CD8-positive, alpha-beta T cell (primary cell): ENCODE measurements at places on chromosomes 16 and 17.

- DNase-seq = no peak
Measured at GRCh38 chr16:49632086-49632794, 223.7 kb downstream of the ZNF423 start.

- no peak for DNase-seq
Measured at GRCh38 chr16:55667753-55668152, 12.0 kb downstream of the SLC6A2 start.

DNA sequence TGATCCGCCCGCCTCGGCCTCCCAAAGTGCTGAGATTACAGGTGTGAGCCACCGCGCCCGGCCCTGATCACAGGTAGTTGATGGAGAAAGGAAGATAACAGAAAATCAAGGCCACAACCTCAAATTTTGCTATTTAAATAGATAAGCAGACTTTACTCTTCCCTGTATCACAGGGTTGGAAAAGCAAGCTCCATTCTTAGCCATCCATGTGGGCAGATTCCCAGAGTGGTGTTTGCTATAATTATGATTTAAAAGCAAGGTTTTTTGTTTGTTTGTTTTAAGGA is 44.4 kb downstream of the TUBD1 start:
- DNase-seq = no peak

DNA sequence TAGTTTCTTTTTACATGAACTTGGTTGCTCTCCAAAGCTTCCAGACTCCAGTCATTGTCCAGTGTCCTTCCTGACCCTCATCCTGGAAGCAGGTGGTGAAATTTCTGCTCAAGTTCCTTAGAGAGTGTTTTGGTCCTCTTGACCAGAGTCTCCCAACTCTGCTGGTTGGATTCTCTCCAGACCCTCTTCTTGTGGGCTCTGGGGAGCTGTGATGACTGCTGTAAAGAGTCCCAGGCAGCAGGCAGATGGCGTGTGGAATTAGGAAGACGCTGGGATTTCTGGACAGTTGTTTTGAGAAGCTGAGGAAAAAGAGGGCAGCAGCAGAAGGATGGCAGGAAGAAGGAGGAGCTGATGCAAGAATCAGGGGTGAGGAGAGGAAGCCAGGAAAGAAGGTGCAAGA is 1.6 kb upstream of the SEZ6 start:
- DNase-seq = no peak

DNA sequence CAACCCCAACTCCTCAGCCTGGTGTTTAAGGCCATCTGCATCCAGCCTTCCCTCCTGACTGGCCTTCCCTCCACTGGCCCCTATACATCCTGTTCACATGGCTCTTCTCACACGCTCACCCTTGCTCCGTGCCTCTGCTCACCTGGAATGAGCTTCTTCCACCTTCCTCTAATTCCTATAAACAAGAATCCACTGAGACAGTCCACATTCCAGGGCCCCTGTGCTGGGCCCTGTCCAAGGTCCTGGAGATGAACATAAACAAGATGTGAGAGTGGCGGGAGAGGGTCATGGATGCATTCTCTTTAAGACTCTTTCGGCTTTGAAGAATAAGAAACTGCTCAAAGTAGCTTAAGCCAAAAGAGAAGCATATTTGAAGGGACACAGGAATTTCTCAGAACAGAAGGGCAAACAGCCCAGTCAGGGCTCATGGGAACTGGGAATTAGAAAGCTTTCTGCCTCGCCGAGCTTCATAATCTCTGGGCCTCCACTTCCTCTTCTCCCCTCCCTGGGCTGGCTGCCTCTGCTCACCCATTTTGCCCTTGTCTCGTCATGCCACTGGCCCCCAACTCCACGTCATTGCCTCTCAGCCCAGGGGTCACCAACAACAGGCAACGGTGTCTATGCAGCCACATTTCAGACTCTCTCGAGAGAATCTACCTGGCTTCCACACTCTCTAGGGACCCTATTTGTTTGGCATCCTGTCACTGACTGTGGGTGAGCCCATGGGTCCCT is 13.5 kb downstream of the SPPL2C start:
- no peak for DNase-seq

DNA sequence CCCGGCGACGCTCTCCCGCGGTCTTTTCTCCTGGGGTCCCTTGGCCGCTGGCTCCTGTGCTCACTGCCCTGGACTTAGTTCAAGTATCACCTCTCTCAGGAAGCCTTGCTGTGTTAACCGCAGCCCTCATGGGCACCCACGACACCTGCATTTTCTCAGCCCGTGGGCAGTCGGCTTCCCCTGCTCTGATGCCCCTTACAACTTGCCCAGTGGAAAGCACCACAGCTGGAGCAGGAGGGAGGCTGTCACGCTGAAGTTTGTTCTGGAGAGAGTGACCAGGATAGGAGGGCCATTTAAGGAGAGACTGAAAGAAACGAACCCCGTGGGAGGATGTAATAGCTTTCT is 395 bp downstream of the STXBP4 start:
- DNase-seq = peak; percentile 6

- DNase-seq = no peak
Measured at GRCh38 chr16:65728167-65728566, 606.3 kb upstream of the CDH11 start.

GRCh38 chr17:289409-289808 is 63.2 kb downstream of the RPH3AL start:
- DNase-seq = no peak

DNA sequence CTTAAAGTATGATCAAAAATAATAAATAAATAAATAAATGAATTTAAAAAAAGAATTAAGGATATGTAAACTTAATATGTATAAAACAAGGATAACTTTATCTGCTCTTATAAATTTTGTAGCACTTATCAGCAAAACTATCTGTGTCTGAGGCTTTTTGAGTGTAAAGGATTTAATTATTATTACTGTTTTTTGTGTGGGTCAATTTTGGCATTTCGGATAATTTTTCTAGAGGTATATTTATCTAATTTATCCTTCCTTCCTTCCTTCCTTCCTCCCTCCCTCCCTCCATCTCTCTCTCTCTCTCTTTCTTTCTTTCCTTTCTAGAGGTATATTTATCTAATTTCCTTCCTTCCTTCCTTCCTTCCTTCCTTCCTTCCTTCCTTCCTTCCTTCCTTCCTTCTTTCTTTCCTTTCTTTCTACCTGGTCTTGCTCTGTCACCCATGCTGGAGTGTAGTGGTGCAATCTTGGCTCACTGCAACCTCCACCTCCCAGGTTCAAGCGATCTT is 120.8 kb downstream of the ABCA8 start:
- no peak for DNase-seq

DNA sequence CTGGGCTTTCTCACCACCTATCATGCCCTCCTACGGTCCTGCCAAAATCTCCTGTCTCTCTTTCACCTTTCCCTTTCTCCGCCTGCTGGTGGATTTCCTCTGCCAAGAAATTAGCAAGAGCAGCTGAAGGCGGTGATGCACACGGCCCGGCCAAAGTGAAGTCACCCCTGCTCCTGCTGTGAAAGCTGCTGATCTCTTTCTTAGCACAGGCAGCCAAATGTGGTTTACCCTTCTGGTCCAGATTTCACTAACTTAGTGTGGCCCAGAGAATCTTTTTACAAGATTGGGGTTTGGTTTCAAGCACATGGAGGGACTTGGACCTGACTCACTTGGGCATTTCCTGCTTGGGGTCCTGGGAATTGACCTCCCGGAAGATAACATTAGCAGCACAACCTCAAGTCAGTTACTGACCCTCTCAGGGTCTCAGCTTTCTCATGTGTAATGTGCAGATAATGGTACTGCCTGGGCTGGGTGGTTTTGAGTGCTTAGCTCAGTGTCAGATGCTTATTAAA is 155.7 kb downstream of the SOCS1 start:
- no peak for DNase-seq

DNA sequence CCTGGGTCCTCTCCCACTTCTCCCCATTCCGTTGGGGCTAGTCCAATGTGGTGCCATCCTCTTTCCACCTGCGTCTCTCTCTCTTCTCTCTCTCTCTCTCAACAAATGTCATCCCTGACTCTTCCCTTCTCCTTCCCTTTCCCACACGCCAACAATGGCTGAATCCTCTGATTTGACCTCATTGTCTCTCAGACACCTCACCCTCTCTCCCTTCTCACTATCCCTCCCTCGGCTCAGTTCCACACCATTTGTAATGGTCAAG is 628 bp upstream of the ZNF18 start:
- no peak for DNase-seq

GRCh38 chr16:29816694-29817441 is 916 bp downstream of the PAGR1 start:
- DNase-seq = peak; percentile 75

- no peak for DNase-seq
Measured at GRCh38 chr17:4706121-4706520, 2.2 kb upstream of the PELP1 start.

- DNase-seq = no peak
Measured at GRCh38 chr17:37518826-37519225, 29.1 kb downstream of the DUSP14 start.

DNA sequence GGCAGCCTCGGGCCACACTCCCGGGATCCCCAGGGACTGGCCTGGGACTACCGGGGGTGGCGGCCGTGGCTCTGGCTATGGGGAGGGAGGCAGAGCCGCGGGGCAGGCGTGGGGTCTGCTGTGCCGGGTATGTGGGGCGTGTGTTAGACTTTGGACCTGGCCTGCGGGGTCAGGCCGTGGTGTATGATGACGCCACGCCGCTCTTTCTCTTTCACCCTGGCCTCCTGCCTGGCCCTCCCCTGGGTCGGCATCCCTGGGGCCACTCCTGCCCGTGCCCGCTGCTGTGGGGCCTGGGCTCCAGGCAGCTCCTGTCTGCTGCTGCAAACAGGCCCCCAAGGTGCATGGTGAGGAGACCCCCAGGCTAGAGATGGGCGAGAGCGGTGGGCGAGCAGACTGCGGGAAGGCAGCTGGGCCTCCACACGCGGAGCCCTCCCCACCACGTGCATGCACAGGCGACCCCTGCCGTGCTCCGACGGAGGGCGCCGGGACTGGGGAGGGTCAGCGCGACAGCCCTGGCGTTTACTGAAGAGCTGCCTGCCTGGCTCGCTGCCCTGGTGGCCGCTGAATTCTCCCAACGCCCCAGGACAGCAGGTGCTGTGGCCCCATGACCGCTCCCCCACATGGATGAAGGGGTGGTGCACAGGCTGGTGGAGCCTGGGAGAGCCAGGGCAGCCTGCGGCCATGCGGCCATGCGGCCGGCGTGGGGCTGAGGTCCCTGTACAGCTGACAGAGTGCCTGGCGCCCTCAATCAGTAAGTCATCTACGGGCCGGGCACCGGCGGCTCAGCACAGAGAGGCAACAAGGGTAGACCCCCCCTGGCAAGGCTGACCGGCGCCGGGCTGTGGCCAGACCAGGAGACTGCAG is 16.0 kb downstream of the CAPN15 start:
- no peak for DNase-seq

DNA sequence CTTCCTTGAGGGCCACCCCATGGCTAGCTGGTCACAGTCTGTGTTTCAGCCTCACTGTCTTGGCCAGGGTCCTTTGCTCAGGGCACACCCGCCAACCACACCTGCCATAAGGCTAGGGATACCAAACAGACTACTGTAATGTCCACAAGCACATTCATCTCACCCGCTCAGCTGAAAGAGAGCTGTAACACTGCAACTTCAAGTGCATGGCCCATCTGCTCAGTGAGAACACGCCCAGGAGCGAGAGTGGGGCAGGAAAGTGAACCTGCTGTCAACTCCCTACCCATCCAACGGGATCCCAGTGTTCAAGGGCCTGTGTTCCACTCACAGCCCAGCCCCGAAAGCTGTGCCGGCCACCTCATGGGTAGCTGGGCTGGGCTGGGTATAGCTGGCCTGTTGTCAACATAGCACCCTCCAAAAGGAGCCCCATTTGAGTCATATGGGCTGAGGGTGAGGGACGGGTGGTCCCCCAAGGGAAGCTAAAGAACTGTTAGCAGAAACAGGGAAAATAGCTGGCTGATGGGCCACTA is 55.7 kb downstream of the SCNN1B start:
- DNase-seq = no peak

GRCh38 chr16:53357955-53358354 is 76.3 kb upstream of the RBL2 start:
- DNase-seq = no peak
